ENCODE measurements at places on chromosomes 1 and 21.

- no peak for DNase-seq
Observed at GRCh38 chr21:37770461-37770860, 145.8 kb downstream of the KCNJ6 start.

- no peak for DNase-seq
Observed at GRCh38 chr1:35447278-35447677, 109.9 kb downstream of the KIAA0319L start.

DNA sequence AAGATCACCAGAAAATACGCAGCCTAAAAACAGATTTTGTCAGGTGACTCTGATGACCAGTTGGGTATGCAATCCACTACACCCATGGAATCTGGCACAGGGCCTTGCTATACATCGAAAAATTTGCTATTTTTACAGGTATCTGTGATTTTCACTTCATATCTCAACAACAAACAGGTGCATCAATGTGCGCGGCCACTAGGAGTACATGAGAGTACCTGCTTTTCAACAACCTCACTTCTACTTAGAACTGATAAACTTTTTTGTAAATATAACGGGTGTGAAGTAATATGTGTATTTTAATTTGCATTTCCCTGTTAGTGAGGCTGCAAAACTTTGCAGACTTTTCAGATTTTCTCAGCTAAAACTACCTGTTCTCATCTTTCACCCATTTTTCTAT, 80.8 kb downstream of the SLC45A1 start:
- no peak for DNase-seq

DNA sequence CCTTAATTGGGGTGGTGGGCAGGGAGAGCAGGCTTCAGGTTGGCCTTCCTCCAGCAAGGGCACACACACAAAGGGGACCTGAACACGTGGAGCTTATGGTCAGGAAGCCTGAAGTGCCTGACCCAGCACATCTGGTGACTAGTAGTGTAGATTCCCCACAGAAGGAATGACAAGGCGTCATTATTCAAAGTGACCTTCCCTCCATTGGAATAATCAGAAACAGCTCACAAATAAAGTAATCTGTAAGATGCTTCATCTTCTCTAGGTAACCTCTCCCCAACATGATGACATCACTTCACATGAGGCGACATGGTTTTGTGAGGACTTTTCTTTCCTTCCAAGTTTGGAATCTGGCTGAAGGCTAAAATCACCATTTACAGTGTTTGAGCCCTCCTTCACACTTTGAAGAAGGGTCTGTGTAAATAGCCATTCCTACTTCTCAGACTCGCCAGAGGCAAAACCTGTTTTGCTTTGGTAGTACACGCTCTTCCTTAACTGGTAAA, 32.8 kb upstream of the ERG start:
- DNase-seq: no peak

DNA sequence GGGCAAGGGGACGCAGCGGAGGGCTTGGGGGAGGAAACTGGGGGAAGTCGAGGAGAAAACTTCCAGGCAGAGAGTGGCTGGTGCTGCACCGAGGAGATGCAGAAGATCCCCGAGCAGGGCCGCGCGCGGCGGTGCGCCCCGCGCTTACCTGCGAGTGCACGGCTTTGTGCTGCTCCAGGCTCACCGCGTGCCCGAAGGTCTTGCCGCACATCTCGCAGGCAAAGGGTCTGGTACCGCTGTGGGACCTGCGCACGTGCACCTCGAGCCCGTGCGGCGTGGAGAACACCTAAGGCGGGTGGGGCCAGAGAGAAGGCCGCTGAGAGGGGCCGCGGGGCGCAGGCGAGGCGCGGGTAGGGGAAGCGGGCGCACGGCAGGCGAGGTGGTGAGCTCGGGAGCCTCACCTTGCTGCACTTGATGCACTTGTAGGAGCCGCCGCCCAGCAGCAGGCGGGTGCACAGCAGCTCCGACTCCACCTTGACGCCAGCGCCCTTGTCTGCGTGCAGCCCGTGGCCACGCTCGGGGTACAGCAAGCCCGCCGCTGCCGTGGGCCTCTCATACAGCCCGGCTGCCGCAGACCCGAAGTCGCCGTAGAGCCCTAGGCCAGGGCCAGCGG, 6.4 kb downstream of the GFI1 start:
- DNase-seq: no peak

GRCh38 chr21:19523746-19524145, 1120.2 kb upstream of the TMPRSS15 start:
- no peak for DNase-seq

DNA sequence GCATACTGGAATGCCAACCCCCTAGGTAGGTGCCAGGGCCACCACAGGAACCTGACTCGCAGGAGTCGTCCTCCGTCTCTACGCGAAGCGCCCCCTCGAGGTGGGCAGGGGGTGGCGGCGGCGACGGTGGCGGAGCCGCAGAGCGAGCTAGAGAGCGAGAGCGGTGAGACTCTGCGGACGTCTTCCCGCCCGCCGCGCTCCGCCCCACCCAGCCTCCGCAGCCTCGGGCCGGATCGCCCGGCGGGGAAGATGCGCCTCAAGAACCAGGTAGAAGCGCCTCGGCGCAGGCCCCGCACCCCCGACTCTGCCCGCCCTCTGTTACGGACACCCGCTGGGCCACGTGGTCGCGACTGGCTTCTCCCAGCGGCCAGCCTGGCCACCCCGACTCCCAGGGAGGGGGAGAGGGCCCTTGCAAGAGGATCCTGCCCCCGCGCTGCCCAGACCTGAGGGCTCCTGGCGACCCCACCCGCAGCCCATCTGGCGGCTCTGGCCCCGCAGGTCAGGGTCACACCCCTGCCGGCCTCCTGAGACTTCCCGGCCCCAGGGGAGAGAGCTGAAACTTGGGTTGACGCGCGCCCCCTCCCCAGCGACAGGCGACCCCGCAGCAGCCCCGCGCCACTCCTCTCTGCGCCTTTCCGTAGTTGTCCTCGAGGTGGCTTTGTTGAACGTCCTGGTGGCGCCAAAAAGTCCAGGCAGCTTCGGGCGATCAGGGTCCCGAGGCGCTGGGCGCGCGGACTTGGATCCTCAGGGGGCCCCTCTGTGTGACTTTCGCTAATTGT, 24.4 kb upstream of the AGBL4 start:
- DNase-seq: peak; percentile 5

DNA sequence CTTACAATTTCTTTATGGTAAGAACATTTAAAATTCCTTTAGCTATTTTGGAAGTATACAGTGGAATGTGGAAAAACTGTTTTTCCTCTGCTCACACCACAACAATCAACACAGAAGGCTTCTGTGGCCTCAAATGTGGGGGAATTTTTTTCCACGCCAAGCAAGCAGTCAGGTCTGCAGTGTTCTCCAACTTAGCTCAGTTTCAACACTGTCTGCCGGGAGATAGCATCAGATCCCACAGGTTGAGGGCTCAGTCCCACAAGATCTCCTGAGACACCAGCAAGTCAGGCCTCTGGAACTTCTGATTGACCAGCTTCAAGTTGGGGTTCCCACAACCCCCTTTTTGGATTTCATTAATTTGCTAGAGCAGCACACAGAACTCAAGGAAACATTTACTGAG, 50.3 kb downstream of the PTBP2 start:
- DNase-seq: no peak

GRCh38 chr1:154614901-154615300, 6.9 kb upstream of the ADAR start:
- no peak for DNase-seq

GRCh38 chr1:44881011-44881632, 38.1 kb upstream of the PTCH2 start:
- DNase-seq: no peak

GRCh38 chr21:26842974-26843932, 2.0 kb downstream of the ADAMTS1 start:
- DNase-seq: no peak

DNA sequence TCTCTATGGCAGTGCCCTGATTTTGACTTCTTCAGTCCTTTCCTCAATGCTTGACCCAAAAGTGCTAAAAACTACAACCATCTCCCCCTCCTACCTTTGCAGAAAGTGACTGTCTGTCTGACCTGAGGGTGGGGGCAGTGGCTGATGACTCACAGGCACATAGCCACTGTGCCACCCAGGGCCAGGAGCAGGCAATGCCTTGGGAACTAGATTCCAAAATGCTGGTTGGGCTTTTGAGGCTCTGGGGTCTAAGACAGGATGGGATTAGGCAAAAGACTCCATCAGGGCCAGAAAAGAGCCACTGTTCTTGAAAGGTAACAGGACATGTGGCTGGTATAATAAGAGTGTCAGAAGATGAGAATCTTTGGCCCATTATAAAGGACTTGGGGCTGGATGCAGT, 129.5 kb upstream of the KIAA0040 start:
- no peak for DNase-seq

GRCh38 chr1:59055908-59056719, 240.8 kb upstream of the FGGY start:
- no peak for DNase-seq

DNA sequence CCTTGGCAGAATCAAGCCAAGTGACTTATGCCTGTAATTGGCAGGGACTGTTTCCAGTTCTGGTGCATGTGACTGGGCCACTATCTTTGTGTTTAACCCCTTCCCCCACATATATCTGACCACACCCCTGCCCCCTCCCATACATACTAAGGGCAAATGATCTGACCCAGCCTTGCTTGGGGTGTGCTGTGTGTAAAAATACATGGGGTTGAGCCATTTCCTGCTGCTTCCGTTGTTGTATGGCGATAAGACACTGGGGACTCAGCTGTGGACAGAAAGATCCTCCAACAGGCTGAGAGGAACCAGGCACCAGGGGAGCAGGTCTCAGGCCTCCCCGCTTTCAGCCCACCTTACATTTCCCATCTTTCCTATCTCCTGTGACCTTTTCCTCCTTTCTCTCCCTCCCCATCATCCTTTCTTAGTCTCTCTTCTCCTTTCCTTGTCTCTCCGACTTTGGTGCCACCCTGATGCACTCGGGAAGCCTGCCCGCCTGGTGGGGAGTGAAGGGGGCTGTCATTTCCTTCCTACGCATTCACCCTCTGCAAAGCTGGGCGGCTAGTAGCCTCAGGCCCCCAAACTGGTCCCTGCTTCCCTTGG, 39.7 kb downstream of the TMCC2 start:
- DNase-seq: no peak

DNA sequence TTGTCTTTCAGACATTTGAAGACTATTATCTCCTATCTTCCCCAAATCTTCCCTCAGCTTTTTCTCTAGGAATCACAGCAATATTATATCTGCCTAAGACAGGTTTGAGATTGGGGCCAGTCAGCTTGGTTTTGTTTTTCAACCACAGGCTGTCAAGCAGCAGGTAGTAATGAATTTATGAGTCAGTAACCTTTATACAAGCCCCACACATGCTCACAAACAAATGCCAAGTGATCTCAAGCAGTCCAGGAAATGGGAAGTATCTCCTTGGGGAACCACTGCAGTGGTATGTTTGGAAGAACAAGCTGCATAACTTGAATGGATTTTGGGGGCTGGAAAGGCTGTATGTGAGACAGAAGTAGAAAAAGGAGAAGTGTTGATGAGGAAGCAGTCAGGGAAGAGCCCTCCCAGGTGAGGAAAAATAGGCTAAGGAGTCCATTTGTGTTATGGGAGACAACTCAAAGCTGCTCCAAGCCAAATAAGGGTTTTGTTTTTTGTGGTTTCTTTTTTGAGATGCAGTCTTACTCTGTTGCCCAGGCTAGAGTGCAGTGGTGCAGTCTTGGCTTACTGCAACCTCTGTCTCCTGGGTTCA, 2.1 kb downstream of the DHDDS start:
- DNase-seq: no peak

DNA sequence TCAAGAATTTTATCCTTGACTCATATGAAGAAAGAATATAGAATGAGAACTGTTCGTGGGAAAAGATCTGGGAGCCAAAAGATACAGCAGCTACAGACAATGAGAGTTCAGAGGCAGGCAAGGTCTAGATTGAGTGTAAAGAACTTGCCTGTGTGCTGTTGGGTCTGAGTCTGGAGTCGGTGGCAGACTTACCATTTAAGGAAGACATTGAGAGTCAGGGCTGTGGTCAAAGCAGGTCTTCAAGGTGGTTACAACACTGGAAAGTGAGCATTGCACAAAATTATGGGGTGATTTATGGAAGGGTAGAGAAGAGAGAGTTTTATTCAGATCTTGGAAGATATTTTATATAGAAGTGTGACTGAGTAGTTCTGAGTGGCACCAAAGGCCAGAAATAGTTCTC, 80.6 kb downstream of the TBX19 start:
- DNase-seq: no peak

- no peak for DNase-seq
Observed at GRCh38 chr1:40684669-40685068, 6.8 kb upstream of the NFYC start.

DNA sequence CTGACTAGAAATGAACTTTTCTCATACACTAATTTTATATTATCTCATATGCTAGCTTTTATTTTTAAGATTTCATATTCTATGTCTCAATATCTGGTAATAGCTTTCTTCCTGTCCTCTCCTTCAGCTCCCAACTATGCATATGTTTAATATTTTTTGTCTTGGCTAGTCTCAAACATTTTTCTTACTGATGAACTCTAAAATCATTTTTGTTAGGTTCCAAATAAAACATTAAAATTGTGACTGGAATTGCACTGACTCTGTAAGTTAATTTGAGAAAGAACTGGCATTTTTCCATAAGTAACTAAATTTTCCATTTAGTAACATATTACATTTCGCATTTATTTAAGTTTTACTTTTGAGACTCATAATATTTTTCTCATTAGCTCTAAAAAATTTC, 368.5 kb upstream of the DPYD start:
- DNase-seq: no peak

DNA sequence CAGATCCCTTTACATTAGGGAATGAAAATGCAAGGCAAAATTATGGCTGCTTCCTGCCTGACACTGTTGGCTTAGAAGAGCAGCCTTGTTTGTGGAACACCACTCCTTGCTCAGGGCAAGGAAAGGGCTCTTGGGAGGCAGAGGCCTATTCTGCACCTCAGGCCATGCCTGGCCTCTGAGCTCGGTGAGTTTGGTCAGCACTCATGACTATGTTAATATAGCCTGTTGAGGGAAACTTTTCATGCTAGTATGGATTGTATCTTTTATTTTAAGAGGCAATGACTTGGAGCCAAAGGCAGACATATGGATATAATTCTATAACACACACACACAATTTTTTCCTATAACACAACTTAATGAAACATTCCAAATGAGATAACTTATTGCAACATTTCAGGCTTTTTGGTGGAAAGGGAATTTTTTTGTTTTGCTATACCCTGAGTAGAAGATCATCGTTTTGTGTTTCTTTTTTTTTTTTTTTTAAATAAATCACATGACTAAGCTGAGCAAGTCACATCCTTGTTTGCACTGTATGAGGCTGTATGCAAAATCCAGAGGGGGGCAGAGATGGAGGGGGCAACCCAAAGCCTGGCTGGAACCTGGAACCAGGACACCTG, 5.6 kb upstream of the YRDC start:
- no peak for DNase-seq

- DNase-seq: no peak
Observed at GRCh38 chr1:147784941-147785340, 24.5 kb upstream of the GJA5 start.

DNA sequence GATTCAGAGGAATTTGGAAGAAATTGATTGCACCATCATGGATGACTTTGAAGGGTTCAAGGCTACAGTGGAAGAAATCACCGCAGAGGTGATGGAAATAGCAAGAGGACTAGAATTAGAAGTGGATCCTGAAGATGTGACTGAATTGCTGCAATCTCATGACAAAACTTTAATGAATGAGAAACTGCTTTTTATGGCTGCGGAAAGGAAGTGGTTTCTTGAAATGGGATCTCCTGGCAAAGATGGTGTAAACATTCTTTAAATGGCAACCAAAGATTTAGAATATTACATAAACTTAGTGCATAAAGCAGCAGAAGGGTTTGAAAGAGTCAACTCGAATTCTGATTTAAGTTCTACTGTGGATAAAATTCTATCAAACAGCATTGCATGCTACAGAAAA, 698.6 kb downstream of the PLA2G4A start:
- no peak for DNase-seq

GRCh38 chr1:169124459-169124858, 18.0 kb downstream of the ATP1B1 start:
- no peak for DNase-seq

GRCh38 chr1:201019321-201019977, 4.1 kb downstream of the KIF21B start:
- DNase-seq: peak; percentile 84
